ENCODE measurements at places on chromosomes 7 and 10. TPM values are rescaled to one million over a fixed set of nuclear protein-coding genes. Genes with fewer than 3 reads are reported as not detected.

The JAZF1 gene
- 5.7 TPM for polyA plus RNA-seq

The GNAT3 gene
- polyA plus RNA-seq = not detected

The KCNIP2 gene
- 0.67 TPM for polyA plus RNA-seq

The SORCS3 gene
- polyA plus RNA-seq = 0.52 TPM

The GALNT17 gene
- 5.5 TPM for polyA plus RNA-seq

The PRPS1L1 gene
- polyA plus RNA-seq = not detected

The NPY gene
- polyA plus RNA-seq = not detected

The DDC gene
- polyA plus RNA-seq = 257 TPM

The UTF1 gene
- polyA plus RNA-seq = not detected

The HHEX gene
- 3.1 TPM for polyA plus RNA-seq

The BRAT1 gene
- 18.7 TPM for polyA plus RNA-seq

The ZNF248 gene
- polyA plus RNA-seq = 6.9 TPM

The HKDC1 gene
- polyA plus RNA-seq = 8.3 TPM

The CYP3A4 gene
- polyA plus RNA-seq = 0.37 TPM

The CREB3L2 gene
- 18.5 TPM for polyA plus RNA-seq

The BTBD16 gene
- 0.34 TPM for polyA plus RNA-seq

The ERLIN1 gene
- polyA plus RNA-seq = 9.0 TPM

The CALML5 gene
- polyA plus RNA-seq = not detected

The LRRC17 gene
- 2.1 TPM for polyA plus RNA-seq

The SPAG6 gene
- polyA plus RNA-seq = 0.30 TPM

The HTR5A gene
- not detected for polyA plus RNA-seq

The AHR gene
- 3.0 TPM for polyA plus RNA-seq

The TBXAS1 gene
- polyA plus RNA-seq = 14.2 TPM

The MEPCE gene
- 33.4 TPM for polyA plus RNA-seq

The MYL10 gene
- polyA plus RNA-seq = not detected

The ACTR3C gene
- polyA plus RNA-seq = 15.8 TPM

The ANKRD30A gene
- not detected for polyA plus RNA-seq

The RBM48 gene
- 7.4 TPM for polyA plus RNA-seq

The PRSS37 gene
- polyA plus RNA-seq = not detected

The TBRG4 gene
- polyA plus RNA-seq = 45.7 TPM

The GPR15LG gene
- not detected for polyA plus RNA-seq

The CPA4 gene
- polyA plus RNA-seq = not detected

The CFAP46 gene
- 3.8 TPM for polyA plus RNA-seq

The TUBGCP2 gene
- polyA plus RNA-seq = 93.3 TPM

The UPK3B gene
- polyA plus RNA-seq = 0.15 TPM

The BAG3 gene
- 54.9 TPM for polyA plus RNA-seq

The PRLHR gene
- not detected for polyA plus RNA-seq

The PBLD gene
- polyA plus RNA-seq = 104 TPM

The SAMD9L gene
- polyA plus RNA-seq = 4.5 TPM

The DNAH11 gene
- polyA plus RNA-seq = 0.58 TPM

The ACSL5 gene
- polyA plus RNA-seq = 5.6 TPM

The SPDYE6 gene
- not detected for polyA plus RNA-seq

The SPDYE11 gene
- polyA plus RNA-seq = not detected

The SLC16A9 gene
- polyA plus RNA-seq = 91.1 TPM

The FRMD4A gene
- polyA plus RNA-seq = 16.0 TPM

The ATXN7L1 gene
- 12.5 TPM for polyA plus RNA-seq

The RPEL1 gene
- polyA plus RNA-seq = not detected

The GSDME gene
- 16.8 TPM for polyA plus RNA-seq

The JMJD1C gene
- polyA plus RNA-seq = 18.9 TPM

The AKR1C8 gene
- not detected for polyA plus RNA-seq

The C10orf53 gene
- not detected for polyA plus RNA-seq

The TYW1B gene
- polyA plus RNA-seq = 3.2 TPM
